ENCODE measurements at places on chromosomes 4 and X.

- DNase-seq = no peak
These were observed 17.7 kb upstream of the AASDH start for GRCh38 chr4:56405016-56405415.

DNA sequence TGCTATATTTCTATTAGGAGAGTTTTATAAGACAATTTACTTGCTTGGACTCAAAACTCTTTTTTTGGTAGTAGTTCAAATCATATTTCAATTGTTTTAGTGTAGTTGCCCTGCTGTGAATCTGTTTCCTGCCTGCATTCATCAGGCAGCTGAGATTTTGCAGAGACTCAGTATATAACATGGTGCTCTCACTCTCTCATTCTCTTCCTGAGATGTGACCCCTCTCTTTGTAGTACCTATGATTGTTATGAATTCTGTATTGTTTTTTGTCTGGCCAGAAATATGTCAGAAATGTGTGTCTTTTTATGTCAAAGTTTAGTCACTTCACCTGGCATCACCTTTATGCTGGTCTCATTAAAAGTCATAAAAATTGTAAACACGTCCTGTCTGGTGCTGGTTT lies 374.0 kb downstream of the RAPGEF2 start:
- no peak for DNase-seq

GRCh38 chr4:71147261-71147660 lies 153.8 kb downstream of the DCK start:
- no peak for DNase-seq

- no peak for DNase-seq
These were observed 1667.9 kb upstream of the PCDH7 start for GRCh38 chr4:29052266-29052665.

GRCh38 chrX:70043685-70044084 lies 6.1 kb downstream of the AWAT2 start:
- no peak for DNase-seq

- no peak for DNase-seq
These were observed 11.8 kb upstream of the ELF2 start for GRCh38 chr4:139188648-139189416.

DNA sequence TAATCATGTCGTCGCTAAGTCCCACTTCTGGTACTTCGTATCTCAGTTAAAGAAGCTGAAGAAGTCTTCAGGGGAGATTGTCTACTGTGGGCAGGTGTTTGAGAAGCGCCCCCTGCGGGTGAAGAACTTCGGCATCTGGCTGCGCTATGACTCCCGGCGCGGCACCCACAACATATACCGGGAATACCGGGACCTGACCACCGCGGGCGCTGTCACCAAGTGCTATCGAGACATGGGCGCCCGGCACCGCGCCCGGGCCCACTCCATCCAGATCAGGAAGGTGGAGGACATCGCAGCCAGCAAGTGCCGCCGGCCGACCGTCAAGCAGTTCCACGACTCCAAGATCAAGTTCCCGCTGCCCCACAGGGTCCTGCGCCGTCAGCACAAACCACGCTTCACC lies 11.3 kb downstream of the PNCK start:
- DNase-seq = peak; percentile 44

DNA sequence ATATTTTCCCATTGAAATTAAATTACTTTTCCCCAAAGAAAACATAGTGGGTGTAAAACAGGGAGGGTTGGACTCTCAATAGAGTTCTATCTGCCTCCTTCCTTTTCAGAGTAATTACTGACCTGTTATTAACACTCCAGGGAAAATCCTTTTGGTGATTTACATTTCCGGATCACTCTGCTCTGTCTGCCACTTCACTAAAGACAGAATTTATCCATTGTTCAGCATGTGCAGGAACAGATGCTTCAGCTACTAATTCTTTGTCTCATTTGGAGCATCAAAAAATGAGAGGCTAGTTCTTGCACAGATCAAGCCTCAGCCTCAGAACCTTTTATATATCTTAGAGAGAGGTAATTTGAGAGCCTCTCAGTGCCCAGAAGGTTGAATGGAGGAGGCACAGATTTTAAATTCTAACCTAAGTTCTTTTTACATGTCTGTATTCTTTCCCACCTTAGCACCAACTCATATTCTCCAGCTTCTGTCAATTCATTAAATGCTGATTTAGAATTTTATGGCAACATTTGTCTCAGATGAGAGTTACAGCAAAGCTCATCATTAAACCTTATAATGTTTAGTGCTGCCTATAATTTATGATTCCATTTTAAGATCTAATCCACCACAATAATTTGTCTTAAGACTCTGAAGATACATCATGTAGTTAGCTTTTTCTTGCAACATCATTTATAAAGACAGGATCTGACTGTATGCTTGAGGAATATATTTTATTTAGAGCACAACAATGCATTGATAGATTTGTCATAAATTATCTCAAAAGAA lies 1494.4 kb downstream of the STIM2 start:
- DNase-seq = no peak

DNA sequence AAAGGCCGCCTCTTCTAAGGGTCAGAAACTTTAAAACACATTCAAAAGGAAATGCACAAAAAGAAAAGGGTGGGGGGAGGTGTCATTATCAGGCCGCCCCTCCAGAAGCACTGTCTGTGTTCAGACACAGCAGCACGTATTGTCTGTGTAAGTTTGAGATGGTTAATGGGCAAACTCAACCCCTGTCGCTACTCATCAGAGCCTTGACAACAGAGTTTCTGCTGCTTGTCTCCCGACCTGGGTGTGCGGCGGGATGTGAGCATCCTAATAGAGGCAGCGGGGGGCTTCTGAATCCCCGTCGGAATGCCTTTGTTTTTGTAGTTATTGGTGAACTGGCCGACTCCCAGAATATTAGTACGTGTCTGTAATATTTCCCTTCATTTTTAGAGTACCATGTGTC lies 158.9 kb downstream of the DCTD start:
- DNase-seq = no peak

DNA sequence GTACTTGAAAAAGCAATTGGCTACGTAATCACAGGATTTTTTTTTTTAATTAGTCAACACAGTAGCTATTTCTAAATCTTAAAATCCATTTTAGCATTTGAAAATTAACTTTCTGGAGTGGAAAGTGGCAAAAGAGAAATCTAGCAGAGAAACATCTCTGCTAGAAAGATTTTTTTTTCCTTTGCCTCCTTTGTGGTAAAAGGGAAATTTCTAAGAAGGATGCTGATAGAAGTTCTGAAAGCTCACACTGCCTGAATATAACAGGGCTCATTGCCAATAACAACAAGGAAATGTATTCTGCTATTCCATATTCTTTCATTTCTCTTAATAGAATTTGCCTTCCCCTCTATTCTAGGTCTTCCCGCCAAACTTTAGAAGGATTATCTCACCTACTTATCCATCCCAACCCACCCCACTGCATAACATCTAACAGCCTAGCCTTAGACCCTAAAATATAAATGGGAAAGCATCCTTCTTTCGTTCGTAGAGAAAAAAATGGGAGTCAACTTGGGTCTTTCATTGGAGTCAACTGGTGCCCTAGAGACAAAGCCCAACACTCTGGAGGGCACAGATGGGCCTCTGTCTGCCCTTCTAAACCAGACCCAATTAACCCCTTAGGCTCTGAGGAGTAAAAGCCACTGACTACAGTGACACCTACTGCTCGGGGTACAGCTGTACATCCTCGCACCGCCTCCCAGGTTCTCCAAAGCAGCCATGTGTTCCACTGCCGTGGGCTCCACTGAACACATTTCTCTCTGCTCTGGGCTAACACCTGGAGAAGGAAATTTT lies 103.9 kb downstream of the MAML3 start:
- DNase-seq = no peak

GRCh38 chrX:110414679-110415439 lies 56.2 kb downstream of the RTL9 start:
- no peak for DNase-seq

GRCh38 chr4:7830747-7831146 lies 108.9 kb downstream of the AFAP1 start:
- DNase-seq = no peak

GRCh38 chr4:151961456-151961855 lies 200.6 kb upstream of the GATB start:
- DNase-seq = no peak

Measured in stimulated activated CD4-positive, alpha-beta T cell treated with anti-CD3 and anti-CD28 coated beads, TNF-alpha, amount 100 ng/mL, for 1 hour (primary cell).